D721Med (cell line): ENCODE measurements at places on chromosomes 4 and X.

DNA sequence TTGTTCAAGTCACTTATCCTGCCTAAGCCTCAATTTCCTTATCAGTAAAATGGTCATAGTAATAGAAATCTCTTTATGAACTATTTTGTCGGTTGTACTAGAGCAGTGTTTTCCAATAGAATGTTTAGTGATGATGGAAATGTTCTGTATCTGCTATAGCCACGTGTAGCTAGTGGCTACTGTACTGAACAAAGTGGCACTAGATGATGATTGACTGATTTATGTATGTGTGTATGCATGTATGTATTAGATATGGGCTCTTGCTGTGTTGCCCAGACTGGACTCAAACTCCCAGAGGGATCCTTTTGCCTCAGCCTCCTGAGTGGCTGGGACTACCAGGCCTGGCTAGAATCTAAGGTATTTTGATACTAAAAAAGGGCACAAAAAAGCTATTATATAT lies 24.7 kb upstream of the SLC9B1 start:
- DNase-seq = no peak

GRCh38 chr4:1903035-1903434 lies 31.8 kb downstream of the NSD2 start:
- DNase-seq = no peak

- no peak for DNase-seq
These were observed 27.6 kb upstream of the CFAP299 start for GRCh38 chr4:80307774-80308465.

DNA sequence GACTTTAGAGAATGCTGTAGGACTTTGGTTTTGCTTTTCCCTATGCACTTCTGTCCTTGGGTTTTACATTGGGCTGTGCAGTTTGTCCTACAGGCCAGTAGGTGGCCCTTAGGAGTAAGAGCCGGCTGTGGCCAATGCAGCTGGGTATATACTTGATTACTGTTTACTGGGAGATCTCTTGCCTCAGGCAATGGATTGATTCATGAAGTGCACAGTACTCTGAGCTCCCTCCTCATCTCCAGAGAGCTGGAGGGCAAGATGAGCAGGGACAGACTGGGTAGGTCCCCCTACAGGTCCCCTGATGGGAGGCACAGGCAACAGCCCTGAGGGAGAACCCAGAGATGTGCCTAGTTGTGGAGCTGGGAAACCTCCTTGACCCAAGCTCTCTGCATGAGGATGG lies 103.8 kb upstream of the QRFPR start:
- DNase-seq = no peak

- no peak for DNase-seq
These were observed at the start of gene BEND4 for GRCh38 chr4:42152507-42153504. Gene BEND4 (minus strand): TSS chr4:42152655. CDS start chr4:42152143, 512 bp downstream.

- DNase-seq = no peak
These were observed 603 bp downstream of the MAD2L1 start for GRCh38 chr4:120065974-120066516.

GRCh38 chr4:81214881-81215868 lies at the start of gene PRKG2:
Gene PRKG2 (minus strand): TSS chr4:81215222. CDS start chr4:81205047, 10,175 bp downstream.
- DNase-seq = no peak

DNA sequence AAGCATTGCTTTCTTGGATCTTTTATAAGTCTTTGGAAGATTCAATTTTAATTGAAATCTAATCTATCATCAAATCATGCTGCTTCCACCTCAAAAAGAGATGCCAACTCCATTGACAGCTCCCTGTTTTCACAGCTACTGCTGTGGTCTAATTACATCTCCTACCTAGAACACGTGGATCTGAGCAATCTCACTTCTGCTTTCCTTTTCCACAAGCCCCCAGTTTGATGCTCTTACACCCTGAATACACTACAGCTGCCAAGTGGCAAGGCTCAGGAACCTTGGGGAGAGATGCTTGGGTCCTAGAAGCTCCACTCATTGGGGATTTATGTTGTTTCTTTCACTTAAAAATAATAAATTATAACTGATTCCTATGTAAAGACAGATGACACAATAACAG lies 172.0 kb downstream of the CFAP299 start:
- DNase-seq = no peak

- DNase-seq = no peak
These were observed 41.8 kb upstream of the NEIL3 start for GRCh38 chr4:177267911-177268310.

GRCh38 chrX:41381685-41382084 lies 47.7 kb downstream of the DDX3X start:
- DNase-seq = no peak

DNA sequence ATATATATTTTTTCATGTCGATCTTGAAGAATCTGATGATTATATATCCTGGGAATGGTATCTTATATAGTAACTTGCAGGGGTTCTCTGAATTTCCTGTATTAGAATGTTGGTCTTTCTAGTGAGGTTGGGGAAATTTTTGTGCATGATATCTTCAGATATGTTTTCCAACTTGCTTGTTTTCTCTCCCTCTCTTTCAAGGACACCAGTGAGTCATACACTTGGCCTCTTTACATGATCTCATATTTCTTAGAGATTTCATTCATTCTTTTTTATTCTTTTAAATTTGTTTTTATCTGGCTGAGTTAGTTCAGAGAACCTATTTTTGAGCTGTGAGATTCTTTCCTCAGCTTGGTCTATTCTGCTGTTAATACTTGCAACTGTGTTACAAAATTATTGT lies 27.2 kb upstream of the C4orf17 start:
- no peak for DNase-seq

DNA sequence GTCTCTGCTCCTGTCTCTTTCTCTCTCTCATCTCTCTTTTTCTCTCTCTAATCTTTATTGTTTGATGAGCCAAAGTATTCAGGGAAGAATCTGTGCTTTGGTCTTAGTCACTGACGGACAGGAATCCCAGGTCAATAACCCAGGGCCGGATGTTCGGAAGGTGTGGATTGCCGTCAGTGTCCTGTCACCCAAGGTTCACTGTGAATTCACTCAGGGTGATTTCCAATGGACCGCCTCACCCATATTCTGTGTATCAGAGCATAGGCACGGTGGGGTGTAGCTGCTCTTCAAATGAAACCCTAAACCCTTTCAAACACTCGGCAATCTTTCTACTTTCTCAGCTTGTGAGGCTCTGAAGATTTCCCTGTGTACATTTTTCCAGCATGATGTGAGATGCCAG lies 144.6 kb upstream of the GPC4 start:
- no peak for DNase-seq

- no peak for DNase-seq
These were observed 46.5 kb upstream of the PGRMC1 start for GRCh38 chrX:119189595-119189994.

GRCh38 chr4:37157476-37158167 lies 86.9 kb upstream of the NWD2 start:
- DNase-seq = no peak

- no peak for DNase-seq
These were observed 47.9 kb downstream of the JADE3 start for GRCh38 chrX:46959985-46960700.

- DNase-seq = no peak
These were observed 570.6 kb downstream of the CENPC start for GRCh38 chr4:66974665-66975064.

DNA sequence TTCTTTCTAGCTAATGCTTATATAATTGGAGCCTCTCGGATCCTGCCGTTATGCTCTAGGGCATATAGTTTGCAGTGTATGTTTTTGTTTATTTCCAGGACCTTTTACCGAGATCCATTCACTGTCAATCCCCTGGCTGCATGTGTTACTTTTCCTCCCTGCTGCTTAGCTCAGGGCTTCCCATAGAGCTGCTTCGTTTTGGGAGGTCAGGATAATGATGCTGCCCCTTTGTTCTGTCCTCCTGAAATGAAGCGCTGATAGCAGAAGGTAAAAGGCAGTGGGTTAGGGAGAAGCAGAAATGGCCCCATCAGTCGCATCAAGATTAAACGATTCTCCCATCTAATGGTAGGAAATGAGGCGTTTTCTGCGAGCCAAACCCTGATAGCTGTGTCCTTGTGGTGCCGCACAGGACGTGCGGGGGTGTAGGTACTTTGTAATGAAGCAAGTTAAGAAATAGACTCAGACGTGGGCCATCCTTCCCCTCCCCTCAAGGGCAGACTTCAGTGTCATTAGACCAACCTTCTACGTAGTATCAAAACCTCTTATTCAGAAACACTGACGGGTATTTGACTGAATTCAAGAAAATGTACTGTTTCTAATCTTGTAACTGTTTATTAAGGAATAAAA lies 37.3 kb downstream of the AFF2 start:
- no peak for DNase-seq

GRCh38 chr4:36043901-36044300 lies 200.4 kb downstream of the ARAP2 start:
- DNase-seq = no peak

- DNase-seq = no peak
These were observed 22.5 kb upstream of the MYOZ2 start for GRCh38 chr4:119113033-119113655.

DNA sequence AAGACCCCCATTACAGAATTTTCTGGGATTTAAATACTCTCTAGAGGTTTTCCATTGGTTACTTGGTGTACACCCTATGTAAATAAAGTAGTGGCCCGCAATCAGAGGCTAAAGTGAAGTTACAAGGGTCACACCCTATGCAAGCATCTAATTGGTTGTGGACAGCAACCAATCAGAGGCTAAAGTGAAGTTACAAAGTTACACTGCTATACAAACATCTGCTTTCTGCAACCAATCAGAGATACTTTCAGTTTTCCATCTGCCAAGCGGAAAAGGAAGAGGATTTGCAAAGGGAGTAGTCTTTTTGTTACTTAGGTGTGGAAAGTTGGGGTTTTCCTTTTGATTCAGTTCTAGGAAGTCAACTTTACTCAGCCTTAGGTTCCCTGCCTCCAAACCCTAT lies 2.0 kb upstream of the ATRX start:
- no peak for DNase-seq

DNA sequence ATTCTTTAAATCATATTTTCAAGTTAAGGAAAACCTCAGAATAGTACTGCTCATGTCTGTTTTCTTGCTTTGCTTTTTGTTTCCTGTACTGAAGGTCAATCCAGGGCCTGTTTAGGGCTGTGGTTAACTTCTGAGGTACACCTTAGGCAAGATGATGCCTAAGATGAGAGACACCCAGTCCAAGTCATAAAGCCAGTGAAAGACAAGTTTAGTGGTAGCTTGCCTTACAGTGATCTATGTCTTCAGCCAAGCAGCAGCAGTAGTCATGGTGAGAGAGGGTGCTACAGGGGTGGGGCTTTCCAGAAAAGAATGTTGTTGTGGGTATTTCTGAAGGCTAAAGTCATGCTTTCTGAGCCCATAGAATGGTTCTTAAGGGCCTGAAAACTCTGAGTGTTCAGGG lies 173.7 kb downstream of the VSIG4 start:
- DNase-seq = no peak

DNA sequence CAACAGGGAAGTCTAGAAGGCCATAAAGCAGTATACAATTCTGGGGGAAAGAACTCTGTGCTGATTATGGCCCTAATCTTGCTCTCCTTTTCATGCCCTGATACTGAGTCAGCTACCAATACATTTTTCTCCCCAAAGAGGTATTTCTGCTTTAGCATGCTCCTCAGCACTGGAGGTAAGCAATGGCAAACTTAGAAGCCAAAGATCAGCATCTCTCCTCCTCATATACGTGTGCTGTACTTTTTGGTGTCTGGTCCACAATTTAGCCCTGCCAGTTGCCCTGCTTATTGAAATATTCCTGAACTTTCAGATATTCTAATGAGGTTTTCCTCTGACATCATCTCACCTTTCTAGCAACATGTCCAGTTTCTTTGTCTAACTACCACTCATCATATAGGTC lies 226.2 kb downstream of the FSTL5 start:
- no peak for DNase-seq

- DNase-seq = no peak
These were observed 45.8 kb upstream of the ITM2A start for GRCh38 chrX:79412972-79413371.

DNA sequence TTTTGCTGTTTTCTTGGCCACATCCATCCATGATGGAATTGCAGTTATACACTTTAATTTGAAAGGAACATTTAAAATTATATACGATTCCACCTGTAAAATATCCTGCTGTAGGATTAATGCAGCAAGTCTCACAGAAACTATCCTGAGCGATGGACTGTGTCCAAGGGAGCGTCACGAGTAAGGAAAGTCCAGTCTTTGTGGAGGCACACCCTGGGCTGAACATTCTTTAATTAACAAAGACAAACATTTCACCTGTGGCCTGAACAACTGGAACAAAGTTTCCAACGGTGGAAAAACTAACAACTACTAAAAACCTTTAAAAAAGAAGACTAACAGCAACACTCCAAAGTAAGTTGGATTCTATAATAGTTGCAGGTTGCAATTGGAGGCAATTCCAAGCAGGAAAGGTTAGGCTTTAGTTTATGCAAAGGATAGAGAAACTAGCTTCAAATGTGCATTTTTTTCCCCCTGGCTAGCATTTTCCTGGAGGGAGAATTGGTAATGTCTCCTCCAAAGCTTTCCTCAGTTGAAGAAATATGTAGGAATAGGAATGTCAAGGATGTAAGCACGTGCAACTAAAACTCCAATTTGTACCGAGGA lies 11.0 kb downstream of the EREG start:
- no peak for DNase-seq

DNA sequence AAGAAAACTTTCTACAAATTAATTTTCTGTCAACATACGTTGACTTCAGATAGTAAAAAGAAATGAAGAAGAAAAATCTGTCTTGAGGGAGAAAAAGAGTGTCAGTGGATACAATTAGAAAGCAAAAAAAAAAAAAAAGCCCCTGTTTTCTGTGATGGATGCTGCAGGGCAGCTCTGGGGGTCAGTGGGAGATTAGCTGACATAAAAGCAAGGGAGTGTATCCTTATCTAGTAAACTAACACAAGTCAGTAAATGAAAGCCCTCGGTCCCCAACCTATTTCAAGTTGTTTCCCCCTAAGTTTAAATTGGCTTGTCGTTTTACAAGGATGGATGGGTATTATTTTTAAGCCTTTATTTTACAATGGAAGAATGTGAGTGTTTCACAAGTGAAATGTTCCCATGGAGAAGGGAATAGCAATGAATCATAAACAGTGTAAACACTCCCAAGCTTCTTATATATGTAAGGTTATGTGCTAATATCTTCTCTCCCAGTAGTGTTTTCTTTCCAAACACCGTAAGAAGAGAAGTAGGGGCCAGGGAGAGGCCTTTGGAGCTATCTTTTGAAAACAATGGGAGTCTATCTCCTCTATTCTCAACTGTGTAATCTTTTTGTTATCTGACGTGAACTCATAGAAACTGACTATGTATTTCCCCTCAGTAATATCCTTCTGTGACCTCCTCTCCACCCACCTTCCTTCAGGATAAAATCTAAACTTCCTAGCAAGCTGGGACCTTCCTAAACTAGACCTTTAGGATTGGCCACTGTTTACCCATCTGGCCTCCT lies 347.7 kb downstream of the FBXO8 start:
- no peak for DNase-seq
